ENCODE measurements at places on chromosomes 6 and 20. TPM values are rescaled to one million over a fixed set of nuclear protein-coding genes. Genes with fewer than 3 reads are reported as not detected.
A peak's percentile ranks its signal among the peaks of the same experiment; 100 is the strongest.

Gene CTSZ
- polyA plus RNA-seq: 58.8 TPM

DNA sequence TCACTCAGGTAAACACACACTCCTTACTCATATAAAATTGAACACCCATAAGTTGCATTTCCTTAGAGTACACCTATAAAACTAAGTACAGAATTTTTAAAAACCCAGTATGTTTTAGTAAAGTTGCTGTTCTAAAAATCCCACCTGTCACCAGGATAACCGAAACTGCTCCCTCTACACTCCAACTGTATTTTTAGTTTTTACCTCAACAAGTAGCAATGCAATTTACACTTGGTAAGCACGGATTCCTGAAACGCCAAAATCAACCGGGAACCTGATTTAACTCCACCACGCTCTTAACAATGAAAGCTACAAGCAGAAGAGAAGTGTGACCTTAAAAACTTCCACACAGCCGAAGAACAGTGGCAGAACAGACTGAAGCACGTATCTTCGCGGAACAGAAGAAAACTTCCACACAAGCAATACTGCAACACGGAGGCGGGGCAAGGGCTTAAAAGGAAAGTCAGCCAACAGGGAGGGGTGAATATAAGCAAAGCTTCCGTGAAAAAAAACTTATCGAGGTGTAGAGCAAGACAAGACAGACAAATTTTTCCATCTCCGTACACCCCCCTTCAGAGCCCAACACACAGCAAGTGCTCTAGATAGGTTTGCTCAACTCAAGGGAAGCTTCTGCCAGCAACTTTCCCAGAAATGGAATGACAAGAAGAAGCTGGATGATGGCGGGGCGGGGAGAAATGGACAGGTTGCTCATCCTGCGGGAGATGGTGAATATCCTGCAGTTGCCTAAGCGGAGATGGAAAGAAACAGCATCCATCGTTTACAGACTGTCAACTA is 1.4 kb downstream of the STAU1 start:
- peak; percentile 61 for DNase-seq

DNA sequence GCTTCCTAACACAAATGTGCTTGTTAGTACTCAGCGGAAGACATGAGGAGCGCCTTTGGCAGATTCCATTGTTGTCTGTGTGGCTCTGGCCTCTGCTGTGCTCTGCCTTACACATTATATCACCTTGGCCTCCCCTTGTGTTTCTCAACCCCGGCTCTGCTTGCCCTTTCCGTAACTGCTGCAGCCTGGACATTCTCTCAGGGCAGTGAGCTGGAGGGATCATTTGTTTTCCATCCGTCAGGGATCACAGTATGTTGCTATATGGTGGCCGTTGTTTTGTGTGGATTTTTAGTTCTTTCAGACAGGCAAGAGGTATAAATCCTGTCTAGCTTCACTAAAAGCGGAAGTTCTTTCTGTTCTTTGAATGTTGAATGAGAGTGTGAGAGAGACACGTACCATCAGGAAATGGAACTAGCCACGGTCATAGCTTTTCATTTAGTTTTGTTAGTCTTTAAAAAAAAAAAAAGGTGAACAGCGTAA is 175.1 kb downstream of the JARID2 start:
- no peak for DNase-seq

DNA sequence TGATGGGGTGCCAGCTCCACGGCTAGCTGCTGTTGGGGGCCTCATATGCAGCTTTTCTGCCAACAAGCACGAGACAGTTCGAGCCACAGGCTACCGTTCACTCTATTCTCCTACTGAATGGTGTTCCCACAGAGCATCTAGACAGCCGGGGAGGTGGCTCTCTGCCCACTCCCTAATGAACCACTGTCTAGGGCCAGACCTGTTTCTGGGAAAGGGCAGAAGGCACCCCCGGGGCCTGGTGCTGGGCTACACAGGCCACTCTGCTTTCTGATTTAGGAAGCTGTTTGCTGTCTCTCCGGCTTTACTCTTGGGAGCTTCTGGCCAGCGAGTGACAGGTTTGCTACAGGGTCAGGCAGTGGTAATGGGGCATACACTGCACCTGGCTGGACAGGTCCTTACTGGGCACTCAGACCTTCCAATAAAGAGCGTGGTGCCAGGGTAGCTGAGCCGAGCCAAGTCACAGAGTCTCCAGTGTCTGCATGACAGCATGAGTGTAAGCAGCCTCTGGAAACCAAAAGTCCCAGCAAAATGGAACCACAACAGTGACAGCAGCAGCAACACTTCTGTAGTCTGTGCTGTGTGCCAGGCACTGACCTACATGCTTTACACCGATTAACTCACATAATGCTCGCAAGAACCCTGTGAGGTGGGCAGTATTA is 8.4 kb downstream of the CCDC167 start:
- DNase-seq: no peak

DNA sequence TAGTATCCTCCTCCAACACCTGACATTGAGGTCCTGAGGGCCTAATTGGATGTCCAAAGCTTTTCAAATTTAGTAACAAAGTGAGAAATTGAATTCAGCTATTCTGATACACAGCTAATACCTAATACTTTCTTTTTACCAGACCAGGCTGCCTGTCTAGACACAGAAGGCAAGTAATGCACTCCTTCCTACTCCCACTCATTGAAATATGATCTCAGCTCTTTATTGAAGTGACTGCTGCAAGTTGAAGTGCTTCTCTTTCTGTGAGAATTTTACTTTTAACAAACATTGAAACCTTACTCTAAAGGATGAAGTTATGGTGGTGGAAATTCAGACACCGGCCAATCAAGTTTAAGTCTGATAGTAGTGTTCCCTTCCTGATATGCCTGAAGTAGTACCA is 90.8 kb upstream of the OGFRL1 start:
- no peak for DNase-seq

DNA sequence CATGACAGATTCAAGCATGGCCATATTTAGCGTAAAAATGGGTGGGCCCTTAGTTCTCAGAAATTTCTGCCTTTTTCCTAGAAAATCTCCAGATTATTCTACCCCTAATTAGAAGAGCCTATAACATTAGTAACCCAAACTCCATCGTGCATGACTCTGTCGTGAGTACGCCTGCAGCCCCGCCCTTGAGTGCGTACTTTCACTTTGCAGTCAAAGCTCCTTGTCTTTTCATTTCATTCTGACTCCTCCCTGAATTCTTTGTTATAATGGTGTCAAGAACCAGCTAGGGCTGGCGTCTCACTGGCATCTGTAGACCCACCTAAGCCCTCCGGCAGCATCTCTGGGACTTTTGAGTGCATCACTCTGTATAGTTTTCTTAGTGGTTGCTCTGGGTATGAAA is 61.7 kb upstream of the NOX3 start:
- DNase-seq: no peak

Gene PLEKHG1
- not detected for polyA plus RNA-seq

GRCh38 chr6:44742201-44742600 is 354.7 kb downstream of the CDC5L start:
- DNase-seq: no peak

Gene ZSCAN31
- polyA plus RNA-seq: 7.1 TPM

Gene JAG1
- 72.9 TPM for polyA plus RNA-seq

- DNase-seq: no peak
These were observed 273.9 kb upstream of the TAB2 start for GRCh38 chr6:149043476-149044130.

Gene CNBD2
- 0.40 TPM for polyA plus RNA-seq

- DNase-seq: no peak
These were observed 13.5 kb downstream of the HLA-A start for GRCh38 chr6:29955783-29956182.

DNA sequence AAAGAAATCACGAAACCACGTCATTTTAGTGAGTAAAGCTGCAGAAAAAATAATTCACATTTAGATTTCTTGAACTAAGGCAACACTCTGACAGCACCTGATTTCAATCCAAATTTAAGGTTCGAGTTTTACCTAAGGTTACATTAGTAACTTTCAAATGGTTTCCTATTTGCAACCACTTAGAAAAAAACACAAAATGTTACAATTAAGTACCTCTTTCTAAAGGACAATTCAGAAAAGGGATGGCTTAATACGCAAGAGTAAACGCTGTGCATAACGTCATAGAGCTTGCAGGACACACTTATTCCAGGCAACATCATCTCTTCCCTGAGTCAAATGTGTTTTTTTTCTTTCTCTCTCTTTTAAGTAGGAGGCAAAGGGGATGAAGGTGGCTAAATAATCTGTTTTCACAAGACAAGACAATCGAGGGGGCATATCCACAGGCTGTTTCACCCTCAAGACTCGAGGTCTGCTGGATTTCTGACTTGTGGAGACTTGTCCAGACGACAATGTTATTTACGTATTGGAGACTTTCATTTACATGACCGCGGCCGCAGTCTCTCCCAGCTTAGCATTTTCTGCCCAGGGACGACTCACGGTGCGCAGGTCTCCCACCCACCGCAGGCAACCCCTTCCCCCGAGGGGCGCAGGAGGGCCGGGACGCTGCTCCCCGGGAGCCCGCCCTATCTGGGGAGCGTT is 86.0 kb downstream of the SESN1 start:
- DNase-seq: peak; percentile 59

GRCh38 chr6:34928220-34928619 is 39.2 kb downstream of the ANKS1A start:
- DNase-seq: no peak

Gene RIMS4
- polyA plus RNA-seq: 13.4 TPM

Gene PHACTR3
- 5.3 TPM for polyA plus RNA-seq

Gene FAM184A
- polyA plus RNA-seq: 9.4 TPM

Gene TOMM6
- 175 TPM for polyA plus RNA-seq

- DNase-seq: no peak
These were observed 68.4 kb upstream of the SMLR1 start for GRCh38 chr6:130758813-130759212.

Gene CST2
- not detected for polyA plus RNA-seq

DNA sequence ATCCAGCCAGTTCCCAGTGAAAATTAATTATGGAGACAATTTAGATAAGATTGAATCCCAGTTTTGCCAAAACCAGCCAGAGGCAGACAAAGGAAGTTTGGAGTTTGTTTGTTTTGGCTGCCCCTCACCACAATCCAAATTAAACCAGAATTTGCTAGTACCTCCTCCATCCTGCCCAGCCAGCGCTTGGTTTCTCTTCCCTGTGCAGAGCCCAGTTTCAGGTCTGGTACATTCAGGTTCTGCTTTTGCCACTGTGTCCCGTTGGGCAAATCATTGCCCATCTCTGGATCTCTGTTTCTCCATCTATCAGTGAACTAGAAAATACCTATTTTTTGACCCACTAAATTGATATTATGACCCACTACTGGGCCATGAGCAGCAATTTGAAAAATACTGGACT is 26.4 kb downstream of the FOXP4 start:
- no peak for DNase-seq

GRCh38 chr20:62925076-62925419 is 1.3 kb downstream of the DIDO1 start:
- no peak for DNase-seq

- no peak for DNase-seq
These were observed 234.7 kb upstream of the SASH1 start for GRCh38 chr6:148107911-148108310.

GRCh38 chr6:35968821-35969220 is 47.9 kb upstream of the SRPK1 start:
- DNase-seq: no peak

Gene ZC3H12D
- polyA plus RNA-seq: 0.34 TPM

GRCh38 chr20:23350904-23351838 is 580 bp downstream of the NXT1 start:
- peak; percentile 51 for DNase-seq

Gene ACTL10
- 0.25 TPM for polyA plus RNA-seq

Gene OR12D3
- polyA plus RNA-seq: not detected

Gene HSPA1L
- not detected for polyA plus RNA-seq

GRCh38 chr6:170317718-170318117 is 11.2 kb downstream of the FAM120B start:
- no peak for DNase-seq

- peak; percentile 43 for DNase-seq
These were observed 19.5 kb upstream of the FAM8A1 start for GRCh38 chr6:17580518-17581048.

DNA sequence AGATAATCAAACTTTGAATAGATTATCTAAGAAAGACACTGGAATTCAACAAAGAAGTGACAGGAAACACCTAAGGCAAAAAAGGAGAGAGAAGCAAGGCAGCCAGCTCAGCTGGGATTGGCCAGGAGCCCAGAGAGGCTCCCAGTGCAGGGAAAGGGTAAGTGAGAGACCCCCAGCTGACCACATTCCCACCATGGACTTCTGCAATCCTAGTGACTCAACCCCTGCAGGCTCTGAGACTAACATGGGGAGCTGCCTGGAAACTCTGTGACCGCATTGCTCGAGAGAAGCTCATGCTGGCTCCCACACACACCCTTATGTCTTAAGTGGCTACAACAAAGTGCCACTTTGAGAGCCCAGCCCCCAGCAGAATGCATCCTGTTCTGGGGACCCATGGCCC is 215.1 kb downstream of the PACRG start:
- DNase-seq: no peak

DNA sequence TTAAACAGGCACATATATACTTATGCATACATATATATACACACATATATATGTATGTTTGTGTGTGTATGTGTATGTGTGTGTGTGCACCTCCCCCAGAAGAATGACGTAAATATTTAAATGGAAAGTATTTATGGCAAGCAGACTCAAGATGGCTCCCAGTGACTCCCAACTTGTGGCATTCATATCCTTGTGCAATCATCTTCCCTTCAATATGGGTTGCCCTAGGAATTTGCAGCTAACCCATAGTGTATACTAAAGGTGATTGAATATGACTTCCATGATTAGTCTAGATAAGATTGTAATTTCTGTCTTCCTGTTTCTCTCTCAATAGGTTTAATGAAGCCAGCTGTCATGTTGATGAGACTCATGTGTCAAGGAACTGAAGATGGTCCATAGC is 127.6 kb downstream of the TRDN start:
- no peak for DNase-seq

Gene FABP7
- polyA plus RNA-seq: 2.9 TPM

- no peak for DNase-seq
These were observed 664 bp upstream of the BAG6 start for GRCh38 chr6:31652925-31653724.

Gene PRDM13
- not detected for polyA plus RNA-seq

DNA sequence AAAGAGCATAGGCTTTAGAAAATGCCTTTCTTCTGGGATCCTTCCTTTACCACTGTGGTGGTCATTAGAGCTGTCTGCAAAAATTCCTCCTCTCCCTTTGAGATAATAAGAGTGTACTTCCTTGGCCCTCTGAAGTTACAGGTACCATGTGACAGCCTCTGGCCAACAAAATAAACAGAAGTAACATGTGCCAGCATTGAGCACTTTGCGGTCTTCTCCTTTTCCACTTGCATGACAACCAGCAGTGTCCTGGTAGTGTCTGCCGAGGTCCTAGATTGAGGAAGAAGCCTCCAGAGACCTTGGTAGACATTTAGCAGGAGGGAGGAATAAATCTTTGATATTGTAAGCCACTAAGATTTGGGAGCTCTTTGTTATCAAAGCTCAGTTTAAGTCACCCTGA is 87.5 kb upstream of the ARID1B start:
- DNase-seq: no peak

Gene CFAP61
- 6.8 TPM for polyA plus RNA-seq

Gene MOG
- not detected for polyA plus RNA-seq

Gene HTR1B
- 0.05 TPM for polyA plus RNA-seq

- DNase-seq: no peak
These were observed 19.8 kb downstream of the USP45 start for GRCh38 chr6:99495466-99495865.

GRCh38 chr6:39223061-39223460 is 6.2 kb downstream of the KCNK5 start:
- DNase-seq: no peak
